NCI-H345 (cell line): ENCODE measurements at places on chromosomes 12 and 14.

GRCh38 chr14:38189930-38190726, 17.6 kb upstream of the SSTR1 start:
- DNase-seq, result no peak

- no peak for DNase-seq
Measured at GRCh38 chr12:57584050-57584449, 6.9 kb upstream of the PIP4K2C start.

- DNase-seq, result no peak
Measured at GRCh38 chr14:21185491-21185890, 29.6 kb upstream of the OR5AU1 start.

DNA sequence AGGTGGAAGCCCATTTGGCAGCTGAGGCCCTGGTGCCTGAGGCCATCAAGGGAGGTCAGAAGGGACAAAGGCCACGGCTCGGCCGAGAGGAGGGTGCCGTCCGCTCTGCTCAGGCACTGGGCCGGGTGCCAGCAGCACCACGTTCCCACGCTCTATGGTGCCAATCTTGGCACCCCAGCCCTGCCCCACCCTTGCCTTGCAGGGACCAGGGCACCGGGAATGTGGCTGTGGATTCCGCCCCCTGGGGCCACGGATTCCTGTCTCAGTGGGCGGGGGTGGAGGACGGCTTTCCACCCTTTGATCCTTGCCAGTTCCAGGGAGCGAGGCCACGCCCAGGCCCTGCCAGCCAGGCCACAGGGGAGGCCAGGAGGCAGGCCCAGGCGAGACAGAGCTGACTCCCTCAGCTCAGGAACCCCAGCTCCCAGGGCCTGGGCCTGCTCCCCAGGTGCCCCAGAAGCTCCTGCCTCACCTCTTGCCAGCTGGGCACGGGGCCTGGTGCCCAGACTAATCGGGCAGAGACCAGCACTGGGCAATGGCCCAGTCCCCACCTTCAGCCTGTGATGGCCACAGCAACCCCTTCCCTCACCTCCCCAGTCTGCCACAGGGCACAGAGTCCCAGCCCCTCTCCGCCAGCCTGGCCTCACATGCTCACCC, 26.4 kb upstream of the GPR132 start:
- DNase-seq, result peak; percentile 71

- no peak for DNase-seq
Measured at GRCh38 chr12:132275110-132275531, 54.3 kb downstream of the GALNT9 start.

- DNase-seq, result no peak
Measured at GRCh38 chr14:90531497-90531896, 134.7 kb downstream of the CALM1 start.

GRCh38 chr12:6288235-6288634, 22.2 kb upstream of the PLEKHG6 start:
- no peak for DNase-seq

DNA sequence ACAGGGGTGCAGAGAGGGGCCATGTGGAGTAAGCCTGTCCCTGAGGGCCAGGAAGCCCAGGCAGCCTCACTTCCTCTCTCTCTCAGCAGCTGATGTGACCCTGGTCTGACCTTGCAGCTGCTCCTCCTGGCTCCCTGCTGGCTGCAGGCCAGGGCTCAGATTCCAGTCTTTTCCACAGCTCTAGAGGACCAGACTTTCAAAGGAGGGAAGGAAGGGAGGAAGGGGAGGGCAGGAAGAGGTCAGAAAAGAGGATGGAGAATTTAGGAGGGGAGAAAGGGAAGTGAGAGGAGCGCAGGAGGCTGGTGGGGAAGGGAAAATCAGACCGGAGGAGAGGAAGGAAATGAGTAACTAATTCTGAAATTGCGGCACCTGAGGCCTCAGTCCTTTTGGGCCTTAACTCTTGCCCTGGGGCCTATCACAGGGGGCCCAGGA, 40.9 kb upstream of the VASH1 start:
- DNase-seq, result no peak

DNA sequence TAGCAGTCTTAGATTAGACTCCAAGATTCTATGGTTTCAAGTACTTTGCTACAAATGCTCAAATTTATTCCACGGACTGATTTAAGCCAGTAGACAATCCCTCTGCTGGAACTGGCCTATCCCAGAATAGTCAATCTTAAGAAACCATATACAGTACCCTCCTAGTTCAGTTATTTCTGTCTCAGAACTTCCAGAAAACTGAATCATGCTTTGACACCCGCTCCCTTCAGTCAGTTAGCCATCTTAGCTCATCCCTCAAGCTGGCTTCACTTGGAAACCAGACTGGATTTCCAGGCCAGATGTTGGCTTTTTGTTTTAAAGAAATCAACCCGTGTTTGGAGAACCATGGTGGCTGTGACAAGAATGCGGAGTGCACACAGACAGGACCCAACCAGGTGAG, 125.5 kb downstream of the NT5DC3 start:
- DNase-seq, result no peak

GRCh38 chr12:69913526-69913925, 88.5 kb downstream of the MYRFL start:
- no peak for DNase-seq

DNA sequence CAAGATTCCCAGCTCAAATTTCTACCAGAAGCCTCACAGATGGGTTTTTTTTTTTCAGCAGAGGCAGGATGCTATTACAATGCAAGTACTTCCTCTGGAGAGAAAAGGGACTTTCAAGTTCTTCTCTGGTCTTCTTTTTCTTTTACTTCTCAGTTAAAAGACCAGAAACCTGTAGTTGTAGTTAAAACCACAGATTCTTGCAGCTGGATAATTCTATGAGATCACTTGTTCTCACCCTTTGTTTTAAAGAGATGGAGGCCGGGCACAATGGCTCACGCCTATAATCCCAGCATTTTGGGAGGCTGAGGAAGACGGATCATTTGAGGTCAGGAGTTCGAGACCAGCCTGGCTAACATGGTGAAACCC, 47.6 kb upstream of the OVCH1 start:
- no peak for DNase-seq

DNA sequence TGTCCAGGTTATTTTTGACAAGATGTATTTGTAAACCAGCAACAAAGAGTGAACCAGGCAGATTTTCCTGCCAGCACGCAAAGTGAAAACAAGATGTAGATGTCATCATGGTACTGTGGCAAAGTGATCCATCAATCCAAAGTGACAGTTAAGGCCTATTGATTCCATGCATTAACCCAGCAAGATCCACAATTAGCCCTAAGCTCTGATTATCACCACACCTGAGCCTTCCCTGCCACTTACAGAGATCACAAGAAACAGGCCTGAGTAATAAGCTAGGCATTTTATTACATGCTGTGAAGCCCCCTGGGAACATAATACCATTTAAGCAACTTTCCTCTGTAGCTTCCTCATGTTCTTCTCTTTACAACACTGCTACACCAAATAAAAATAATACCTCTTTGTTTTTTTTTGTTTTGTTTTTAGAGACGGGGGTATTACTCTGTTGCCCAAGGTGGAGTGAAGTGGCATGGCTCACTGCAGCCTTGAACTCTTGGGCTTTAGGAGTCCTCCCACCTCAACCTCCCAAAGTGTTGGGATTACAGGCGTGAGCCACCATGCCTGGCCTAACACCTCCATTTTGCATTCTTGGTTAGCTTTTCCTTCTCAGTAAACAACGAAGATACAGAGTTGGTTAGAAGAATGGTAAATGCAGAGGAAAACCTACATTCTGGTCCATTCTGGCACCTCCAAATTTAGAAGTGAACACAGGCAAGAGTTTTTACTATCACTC, 85.5 kb downstream of the STON2 start:
- no peak for DNase-seq

GRCh38 chr14:61379639-61380184, 58.3 kb downstream of the PRKCH start:
- DNase-seq, result no peak

DNA sequence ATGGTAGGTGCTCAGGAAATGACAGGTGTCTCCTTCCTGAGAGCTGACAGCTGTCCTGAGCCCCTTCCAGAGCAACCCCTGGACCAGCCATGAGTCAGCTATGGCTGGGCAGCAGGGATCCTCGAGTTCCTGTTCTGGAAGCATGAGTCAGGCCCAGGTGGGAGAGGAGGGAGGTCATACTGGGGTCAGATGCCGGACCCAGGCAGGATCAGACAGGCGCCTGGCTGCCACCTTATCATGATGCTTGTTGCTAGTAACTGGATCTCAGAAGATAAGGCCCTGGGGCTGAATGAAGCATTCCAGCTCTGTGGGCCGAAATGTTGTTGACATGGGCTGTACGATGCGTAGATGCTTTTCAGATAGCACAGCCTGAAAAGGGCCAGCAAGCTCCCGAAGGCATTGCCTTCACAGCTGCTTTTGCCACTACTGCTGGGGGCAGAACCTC, 17.4 kb upstream of the KRT7 start:
- no peak for DNase-seq

GRCh38 chr12:212415-212714, 1.6 kb downstream of the SLC6A12 start:
- no peak for DNase-seq

DNA sequence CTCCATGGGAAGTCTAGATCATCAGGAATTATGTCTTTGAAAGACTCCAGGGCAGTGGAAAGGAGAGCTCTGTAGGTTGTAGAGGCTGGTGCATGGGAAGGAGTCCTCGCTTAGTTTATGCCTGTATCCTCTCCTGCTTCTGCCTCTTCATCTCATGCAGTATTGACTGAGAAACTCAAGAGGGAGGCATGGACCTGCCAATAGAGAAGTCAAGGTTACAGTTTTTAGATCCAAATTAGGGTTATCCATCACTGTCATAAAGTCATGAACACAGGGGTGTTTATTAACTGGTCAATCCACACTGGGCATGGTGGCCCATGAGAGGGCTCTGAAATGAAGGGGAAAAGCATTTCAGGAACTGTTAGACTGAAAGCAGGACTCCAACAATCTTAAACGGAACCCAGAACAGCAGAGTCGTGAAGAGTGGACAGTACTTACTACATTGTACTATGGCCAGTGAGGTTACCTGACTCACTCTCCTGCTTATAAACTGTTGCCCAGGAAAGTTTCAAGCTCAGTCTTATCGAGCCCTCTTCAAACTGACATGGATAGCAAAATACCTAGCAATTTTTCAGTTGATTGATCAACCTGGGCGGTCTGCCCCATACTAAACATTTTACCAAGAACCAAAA, 30.1 kb upstream of the DHRS7 start:
- DNase-seq, result no peak

- DNase-seq, result no peak
Measured at GRCh38 chr14:54301359-54301758, 95.4 kb upstream of the CDKN3 start.

DNA sequence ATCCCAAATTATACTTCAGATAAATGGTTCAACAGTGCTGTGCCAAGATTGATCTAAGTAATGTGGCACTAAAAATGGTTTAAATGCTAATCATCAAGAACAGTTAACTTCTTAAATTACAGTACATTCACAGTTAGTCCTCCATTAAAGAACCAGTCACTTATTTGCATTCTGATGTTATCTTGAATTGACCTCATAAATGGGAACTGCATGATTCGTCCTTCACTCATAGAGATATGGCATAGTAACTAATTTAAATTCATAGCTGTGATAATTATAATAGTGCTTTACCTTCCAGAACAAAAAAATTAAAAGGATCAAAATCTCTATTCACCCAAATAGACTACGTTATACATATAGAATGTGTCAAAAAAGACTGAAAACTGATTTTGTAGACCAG, 61.1 kb downstream of the COCH start:
- DNase-seq, result no peak

GRCh38 chr14:99038431-99038820, 233.6 kb downstream of the BCL11B start:
- no peak for DNase-seq

GRCh38 chr12:30753233-30753632, 1.5 kb downstream of the CAPRIN2 start:
- peak; percentile 18 for DNase-seq

DNA sequence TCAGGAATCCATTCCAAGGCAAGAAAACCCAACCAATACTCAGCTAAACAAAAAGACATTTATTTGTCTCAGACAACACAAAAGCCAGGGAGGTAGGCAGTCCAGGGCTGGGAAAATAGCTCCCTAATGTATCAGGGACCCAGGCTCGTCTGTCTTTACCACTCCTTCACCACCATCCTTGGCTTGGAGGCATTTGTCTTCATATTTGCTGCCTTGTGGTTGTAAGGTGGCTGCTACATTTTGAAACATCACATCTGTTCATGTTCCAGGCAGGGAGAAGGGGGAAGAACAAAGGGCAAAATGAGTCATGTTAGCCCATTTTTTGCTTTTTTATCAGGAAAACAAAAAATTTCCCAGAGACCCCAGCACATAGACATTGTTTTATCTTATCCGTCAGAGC, 44.8 kb upstream of the PCED1B start:
- DNase-seq, result no peak

- no peak for DNase-seq
Measured at GRCh38 chr14:63212776-63213500, 8.7 kb downstream of the RHOJ start.
